ENCODE measurements at places on chromosomes 4 and X.
A peak's percentile ranks its signal among the peaks of the same experiment; 100 is the strongest.

GRCh38 chr4:5165420-5166369, 114.4 kb downstream of the STK32B start:
- no peak for DNase-seq

GRCh38 chr4:123096038-123096437, 173.6 kb upstream of the NUDT6 start:
- DNase-seq: no peak

DNA sequence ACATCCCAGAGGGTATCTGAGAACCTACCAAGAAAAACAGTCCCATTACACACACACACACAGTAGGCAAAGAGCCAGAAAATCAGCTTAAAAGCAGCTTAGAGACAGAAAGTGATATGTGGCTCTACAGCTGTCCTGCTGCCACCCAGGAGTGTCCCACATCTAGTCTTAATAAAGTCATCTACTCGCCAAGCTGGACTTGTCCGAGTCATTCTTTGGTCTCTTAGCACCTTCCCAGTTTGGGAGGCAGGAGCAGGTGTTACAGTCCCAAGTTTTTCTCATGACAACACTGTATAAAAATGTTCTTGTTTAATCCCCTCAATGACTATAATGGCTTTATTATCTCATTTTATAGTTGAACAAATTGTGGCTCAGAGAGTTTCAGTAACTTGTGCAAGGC, 252.5 kb upstream of the CASK start:
- DNase-seq: no peak

- DNase-seq: peak; percentile 81
These were observed 770 bp downstream of the SMAD1 start for GRCh38 chr4:145482209-145483037.

- no peak for DNase-seq
These were observed 143.5 kb upstream of the HPGD start for GRCh38 chr4:174665799-174666198.

- no peak for DNase-seq
These were observed 32.2 kb downstream of the COPS4 start for GRCh38 chr4:83067058-83067639.

GRCh38 chr4:82050796-82051195, 323.0 kb downstream of the HNRNPD start:
- DNase-seq: no peak

- peak; percentile 9 for DNase-seq
These were observed 81.9 kb upstream of the SCML1 start for GRCh38 chrX:17655211-17656034.
